ENCODE measurements at places on chromosomes 1 and 21.

DNA sequence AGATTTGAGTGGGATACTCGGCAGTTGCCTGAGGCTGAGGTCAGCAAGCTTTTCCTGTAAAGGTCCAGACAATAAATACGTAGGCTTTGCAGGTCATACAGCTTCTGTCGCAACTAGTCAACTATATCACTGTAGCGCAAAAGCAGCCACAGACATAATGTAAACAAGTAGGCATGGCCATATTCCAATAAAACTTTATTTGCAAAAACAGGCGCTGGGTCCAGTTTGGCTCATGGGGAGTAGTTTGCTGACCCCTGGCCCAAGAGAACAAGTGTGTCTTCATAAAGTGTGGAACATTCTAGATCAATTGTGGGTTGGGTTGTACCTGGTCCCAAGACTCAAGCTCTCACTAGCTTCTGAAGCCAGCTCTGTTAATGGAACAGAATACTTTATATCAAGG lies 78.8 kb downstream of the MIS18A start:
- DNase-seq = no peak

GRCh38 chr1:112172294-112172882 lies 182.9 kb upstream of the KCND3 start:
- no peak for DNase-seq

DNA sequence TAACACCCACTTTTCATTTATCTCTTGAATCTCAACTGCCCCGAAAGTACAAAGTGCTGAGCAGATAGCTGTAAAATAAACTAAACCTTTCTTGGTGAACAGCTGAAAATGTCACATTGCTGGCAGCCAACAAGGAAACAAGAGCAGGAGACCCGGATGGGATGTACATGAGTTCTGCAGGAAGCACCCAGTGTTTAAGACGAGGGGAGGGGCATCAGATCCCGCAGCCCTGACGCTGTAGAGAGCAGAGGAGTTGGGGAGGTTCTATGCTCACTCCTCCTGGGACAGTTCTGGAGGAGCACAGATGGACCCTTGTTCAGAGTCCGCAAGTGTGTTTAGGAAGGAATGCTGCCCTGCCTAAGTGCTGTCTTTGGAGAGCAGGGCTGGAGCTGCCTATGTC lies 32.0 kb upstream of the EPHA8 start:
- DNase-seq = no peak

DNA sequence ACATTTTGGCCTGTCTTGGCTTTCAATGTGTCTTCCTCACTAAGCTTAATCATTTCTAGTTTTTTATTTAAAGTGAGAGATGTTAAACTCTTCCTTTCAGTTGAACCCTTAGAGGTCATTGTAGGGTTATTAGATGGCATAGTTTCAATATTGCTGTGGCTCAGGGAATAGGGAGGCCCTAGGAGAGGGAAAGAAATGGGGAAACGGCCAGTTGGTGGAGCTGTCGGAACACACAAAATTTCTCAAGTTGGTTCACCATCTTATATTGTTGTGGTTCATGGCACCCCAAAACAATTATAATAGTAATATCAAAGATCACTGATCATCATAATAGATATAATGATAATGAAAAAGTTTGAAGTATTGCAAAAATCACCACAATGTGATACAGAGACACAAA lies 31.4 kb upstream of the KAZN start:
- DNase-seq = no peak

GRCh38 chr1:34126486-34126885 lies 38.5 kb downstream of the CSMD2 start:
- DNase-seq = no peak

- no peak for DNase-seq
Observed at GRCh38 chr1:168110896-168111545, 25.7 kb downstream of the GPR161 start.

- DNase-seq = no peak
Observed at GRCh38 chr1:25028587-25028906, 98.5 kb upstream of the RUNX3 start.

GRCh38 chr1:61961009-61961408 lies 218.7 kb downstream of the PATJ start:
- DNase-seq = no peak

DNA sequence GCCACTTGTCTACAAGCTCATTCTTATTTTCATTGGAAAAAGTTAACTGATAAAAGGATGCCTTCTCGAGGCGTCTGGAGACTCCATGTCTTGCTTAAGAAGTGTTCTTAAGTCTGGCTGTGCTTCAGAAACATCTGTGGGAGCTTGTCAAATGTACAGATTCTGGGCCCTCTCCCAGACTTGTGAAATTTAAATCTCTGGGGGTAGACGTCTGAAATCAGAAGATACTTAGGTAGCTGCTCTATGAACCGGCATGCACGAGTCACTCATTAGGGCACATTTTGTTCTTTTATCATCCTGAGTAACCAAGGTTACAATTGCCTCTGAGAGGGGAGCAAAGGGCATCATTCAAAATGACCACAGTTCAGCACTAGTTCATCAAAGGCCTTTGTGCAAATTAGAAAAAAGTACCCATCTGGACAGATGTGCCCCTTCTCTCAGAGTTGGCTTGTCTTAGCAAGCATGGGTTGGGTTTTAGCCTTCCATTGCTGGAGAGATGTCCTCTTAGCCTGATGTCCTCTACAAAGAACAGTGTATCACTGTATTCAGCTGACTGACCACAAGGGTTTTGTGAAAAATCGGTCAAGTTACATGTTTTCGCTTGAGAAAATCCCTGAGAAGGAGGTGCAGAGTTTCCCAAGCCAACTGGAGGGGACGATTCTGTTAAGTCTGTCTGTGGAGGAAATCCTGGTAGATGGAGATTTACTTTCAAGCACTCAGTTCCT lies 156.9 kb downstream of the ASTN1 start:
- no peak for DNase-seq

DNA sequence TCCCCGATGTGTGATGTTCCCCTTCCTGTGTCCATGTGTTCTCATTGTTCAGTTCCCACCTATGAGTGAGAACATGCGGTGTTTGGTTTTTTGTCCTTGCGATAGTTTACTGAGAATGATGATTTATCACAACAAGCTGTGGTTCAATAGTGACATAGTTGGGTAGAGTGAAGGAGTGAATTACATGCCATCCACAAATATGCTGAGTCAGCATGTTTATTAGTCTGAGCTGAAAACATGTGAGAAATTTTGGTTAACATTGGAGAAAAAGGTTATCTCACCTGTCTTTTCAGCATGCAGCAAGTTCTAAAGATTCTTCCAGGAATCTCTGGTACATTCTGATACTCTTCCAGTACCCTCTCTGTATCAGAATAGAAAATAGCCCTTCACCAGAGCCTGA lies 19.0 kb downstream of the OR2L3 start:
- DNase-seq = no peak

GRCh38 chr1:47650205-47650604 lies 212.4 kb downstream of the FOXD2 start:
- no peak for DNase-seq

GRCh38 chr1:60894130-60894529 lies 188.2 kb upstream of the NFIA start:
- DNase-seq = no peak

DNA sequence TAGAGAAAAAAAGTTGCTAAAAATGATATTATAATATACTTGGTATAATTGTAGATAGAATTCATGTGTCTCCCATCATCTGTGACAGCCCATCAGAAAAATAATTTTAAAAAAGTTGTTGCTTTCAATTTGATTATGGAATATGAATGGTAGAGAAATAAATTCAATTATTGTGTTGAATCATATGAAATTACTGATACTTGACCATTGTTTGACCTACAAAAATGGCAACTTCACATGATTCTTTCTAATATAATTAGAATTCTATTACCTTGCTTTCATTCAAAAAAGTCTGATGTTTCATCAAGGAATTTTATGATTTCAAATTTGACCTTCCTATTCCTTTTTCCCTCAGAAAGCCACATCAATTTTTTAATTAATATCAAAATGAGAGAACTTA lies 11.5 kb downstream of the ESRRG start:
- no peak for DNase-seq

DNA sequence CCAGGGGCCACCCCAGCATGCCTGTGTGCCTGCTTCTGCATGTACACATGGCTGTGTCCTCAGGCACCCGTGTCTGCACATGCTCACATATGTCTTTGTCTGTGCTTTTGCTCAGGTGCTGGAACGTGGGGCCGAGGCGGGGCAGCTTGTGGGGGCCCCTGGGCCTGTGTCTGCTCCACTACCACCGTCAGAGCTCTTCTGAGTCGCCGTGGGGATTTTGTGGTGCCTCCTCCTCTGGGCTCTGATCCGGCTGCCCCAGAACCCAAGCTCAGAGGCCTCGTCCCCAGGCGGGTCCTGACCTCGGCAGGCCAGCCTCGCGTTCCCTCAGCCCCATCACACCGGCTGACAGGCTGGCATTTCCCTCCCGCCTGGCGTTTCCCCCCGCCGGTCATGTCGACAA lies 104.6 kb upstream of the ACTRT2 start:
- no peak for DNase-seq

DNA sequence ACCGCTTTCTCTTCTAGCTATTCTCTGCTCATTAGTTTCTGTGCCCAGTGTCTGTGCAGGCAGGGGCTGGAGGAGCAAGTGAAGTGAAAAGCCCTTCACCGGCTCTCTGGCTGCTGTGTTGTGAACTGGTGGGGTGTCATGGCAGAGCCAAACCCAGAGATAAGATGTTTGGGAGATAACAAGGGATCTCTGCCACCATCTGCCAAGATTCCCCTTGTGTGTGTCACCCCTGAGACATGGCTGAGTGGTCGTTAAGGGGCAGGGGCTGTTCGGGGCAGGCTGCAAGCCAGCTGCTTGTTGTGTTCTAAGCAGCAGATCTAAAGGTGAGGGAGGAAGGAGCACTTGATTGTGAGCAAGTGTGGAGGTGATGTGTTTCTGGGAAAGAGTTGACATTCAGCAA lies 24.5 kb downstream of the CNIH3 start:
- DNase-seq = no peak

DNA sequence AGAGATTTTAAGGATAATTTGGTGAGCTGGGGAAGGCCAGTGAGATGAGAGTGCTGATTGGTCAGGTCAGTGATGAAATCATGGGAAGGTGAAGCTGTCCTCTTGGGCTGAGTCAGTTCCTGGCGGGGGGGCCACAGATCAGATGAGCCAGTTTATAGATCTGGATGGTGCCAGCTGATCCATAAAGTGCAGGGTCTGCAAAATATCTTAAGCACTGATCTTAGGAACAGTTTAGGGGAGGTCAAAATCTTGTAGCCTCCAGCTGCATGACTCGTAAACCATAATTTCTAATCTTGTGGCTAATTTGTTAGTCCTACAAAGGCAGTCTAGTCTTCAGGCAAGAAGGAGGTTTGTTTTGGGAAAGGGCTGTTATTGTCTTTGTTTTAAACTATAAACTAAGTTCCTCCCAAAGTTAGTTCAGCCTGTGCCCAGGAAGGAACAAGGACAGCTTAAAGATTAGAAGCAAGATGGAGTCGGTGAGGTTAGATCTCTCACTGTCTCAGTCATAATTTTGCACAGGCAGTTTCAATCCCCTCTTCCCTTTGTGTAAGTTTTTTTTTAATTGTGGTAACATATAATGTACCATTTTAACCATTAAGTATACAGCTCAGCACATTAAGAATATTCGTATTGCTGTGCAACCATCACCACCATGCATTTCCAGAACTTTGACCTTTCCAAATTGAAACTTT lies 39.4 kb downstream of the PTAFR start:
- no peak for DNase-seq

- no peak for DNase-seq
Observed at GRCh38 chr21:29114765-29115500, 15.5 kb upstream of the MAP3K7CL start.

GRCh38 chr1:224432146-224432545 lies 2.5 kb downstream of the WDR26 start:
- DNase-seq = no peak

GRCh38 chr1:25896266-25896665 lies 10.0 kb downstream of the STMN1 start:
- no peak for DNase-seq

GRCh38 chr1:161986328-161986727 lies 37.3 kb downstream of the OLFML2B start:
- no peak for DNase-seq

GRCh38 chr1:239516579-239516978 lies 130.2 kb downstream of the CHRM3 start:
- DNase-seq = no peak

DNA sequence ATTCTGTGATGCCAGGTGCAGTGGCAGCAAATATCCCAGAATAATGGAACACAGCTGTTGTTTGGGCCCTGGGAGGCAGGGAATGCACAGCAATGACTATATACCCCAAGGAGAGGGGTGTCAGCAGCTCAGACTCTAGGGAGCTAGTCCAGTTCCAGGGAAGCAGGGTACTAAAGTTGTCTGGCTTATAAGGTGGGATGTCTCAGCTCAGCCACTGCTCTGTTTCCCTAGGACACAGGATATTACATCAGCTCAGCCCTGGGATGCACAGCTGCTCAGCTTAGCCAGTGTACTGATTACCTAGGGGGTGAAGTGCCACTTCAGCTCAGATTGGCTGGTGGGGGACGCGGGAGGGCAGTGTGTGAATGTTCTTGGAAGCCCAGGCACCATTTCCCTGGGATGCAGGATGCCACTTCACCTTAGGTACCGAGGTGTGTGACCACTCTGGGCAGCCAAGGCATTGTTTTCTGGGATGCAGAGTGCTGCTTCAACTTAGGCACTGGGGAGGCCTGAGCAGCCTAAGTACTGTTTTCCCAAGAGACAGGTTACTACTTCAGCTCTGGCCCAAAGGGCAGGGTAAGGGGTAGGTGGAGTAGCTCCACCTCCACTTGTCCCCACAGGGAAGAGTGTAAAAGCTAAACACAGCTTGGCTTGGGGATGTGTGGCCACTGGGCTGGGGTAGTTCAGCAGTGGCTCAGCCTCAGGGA lies 59.4 kb downstream of the DIPK1A start:
- DNase-seq = no peak

- DNase-seq = no peak
Observed at GRCh38 chr1:19683351-19683750, 18.7 kb downstream of the HTR6 start.

DNA sequence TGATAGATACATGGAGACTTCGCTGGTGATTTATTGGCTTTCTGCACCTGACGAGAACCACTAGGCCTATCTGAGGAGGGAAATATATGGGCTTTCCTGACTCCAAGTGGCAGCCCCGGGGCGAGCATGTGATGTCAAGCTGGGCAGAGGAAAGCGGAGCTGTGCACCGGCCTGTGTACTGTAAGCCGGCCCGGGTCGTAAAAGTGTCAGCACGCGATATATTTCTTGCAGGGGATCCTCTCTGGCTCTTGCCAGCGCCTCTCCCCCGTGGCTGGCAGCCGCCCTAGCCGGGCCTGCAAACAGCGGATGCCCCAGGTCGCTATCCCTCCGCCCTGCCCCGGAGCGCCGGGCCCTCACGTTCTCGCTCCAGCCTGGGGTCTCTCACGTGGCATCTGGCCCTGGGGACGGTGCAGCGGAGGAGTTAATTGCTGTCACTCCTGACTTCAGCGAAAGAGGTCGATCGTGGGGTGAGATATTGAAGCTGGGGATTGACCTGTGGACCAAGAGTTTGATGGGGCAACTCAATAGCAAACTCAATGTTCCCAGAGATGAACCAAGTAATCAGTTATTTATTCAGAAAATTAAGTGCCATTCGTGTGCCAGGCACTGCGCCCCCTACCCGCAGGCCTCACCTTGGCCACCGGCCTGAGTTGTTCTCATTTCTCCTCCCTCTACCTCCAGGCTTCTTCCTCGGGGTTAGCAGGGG lies 41.0 kb upstream of the HAO2 start:
- peak; percentile 52 for DNase-seq

- DNase-seq = no peak
Observed at GRCh38 chr1:202165267-202165941, 5.0 kb upstream of the PTPN7 start.

- no peak for DNase-seq
Observed at GRCh38 chr21:17554679-17555465, 42.0 kb downstream of the CXADR start.
